Activated CD8-positive, alpha-beta memory T cell treated with anti-CD3 and anti-CD28 coated beads for 1 hour (primary cell): ENCODE measurements at places on chromosomes 3 and 15.
A peak's percentile ranks its signal among the peaks of the same experiment; 100 is the strongest.

DNA sequence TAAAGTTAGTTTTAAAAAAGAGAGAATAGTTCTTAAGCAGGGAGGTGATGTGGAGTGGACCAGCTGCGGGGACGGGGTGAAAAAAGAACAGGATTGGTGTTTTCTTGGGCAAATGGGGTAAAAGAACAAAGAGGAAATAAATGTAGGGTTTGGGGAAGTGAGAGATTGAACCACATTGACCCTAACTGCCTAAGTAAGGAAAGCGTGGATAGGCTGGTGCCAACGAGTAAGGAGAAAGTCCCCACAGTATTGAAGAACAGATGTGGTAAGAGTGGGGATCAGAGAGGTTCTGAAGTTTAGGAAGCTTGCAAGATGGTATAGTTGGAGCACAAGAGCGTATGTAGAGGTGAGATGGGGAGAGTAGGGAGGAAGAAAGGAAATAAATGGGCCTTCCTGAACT lies 17.0 kb downstream of the IREB2 start:
- no peak for DNase-seq

DNA sequence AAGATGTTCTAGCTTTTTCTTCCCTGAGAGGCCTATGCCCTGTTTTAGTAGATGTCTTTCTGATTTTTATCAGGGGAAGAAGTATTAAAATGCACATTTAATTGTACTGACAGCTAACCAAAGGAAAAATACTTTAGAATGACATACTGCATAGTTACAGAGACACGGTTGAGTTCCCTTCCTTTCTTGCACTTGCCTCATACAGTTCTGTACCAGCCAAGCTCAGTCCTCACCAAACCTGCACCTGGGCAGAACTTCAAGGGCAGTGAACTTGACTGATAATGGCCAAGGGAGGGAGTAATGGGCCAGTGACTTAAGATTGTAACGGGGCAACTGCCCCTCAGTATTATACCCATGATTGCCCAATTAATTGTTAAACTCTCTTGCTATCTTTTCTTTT lies 34.1 kb upstream of the RASGRP1 start:
- no peak for DNase-seq

GRCh38 chr3:149655826-149656574 lies 1.8 kb downstream of the WWTR1 start:
- DNase-seq: no peak

DNA sequence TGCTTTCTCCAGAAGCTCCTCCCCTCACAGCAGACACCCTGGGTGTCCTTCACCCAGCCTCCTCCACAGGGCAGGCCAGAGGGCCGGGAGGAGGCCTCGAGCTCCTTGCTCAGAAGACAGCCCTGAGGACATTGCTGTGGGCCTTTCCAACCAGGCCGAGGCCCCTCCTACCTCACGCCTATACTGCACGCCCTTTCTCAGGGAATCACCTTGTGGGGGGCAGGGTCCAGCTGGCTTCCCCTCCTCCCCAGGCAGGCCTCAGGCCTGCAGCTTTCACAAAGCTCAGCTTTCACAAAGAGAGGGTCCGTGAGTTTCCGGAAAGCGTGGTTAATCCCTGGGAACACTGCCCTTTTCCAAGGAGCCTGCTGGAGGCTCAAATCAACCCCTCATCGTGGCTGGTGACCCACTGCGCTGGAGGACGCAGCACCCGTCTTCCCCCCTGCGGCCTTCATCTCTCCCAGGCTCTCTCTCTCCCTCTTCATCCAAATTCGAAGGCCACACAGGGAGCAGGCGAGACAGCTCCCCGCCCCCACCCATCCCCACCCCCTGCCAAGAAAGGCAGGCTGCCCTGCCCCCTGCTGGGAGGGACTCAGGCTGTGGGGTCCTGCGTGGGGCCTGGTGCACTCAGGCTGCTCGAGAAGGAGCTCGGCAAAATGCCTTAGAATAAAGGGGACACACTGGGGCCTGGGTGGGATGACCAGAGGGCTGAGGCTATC lies 79.4 kb downstream of the OCA2 start:
- no peak for DNase-seq

- peak; percentile 19 for DNase-seq
These were observed 17.5 kb downstream of the HDC start for GRCh38 chr15:50247819-50248655.

GRCh38 chr3:187484547-187485295 lies 116.5 kb downstream of the RTP4 start:
- no peak for DNase-seq

- no peak for DNase-seq
These were observed 71.2 kb upstream of the ST3GAL6 start for GRCh38 chr3:98691897-98692296.

DNA sequence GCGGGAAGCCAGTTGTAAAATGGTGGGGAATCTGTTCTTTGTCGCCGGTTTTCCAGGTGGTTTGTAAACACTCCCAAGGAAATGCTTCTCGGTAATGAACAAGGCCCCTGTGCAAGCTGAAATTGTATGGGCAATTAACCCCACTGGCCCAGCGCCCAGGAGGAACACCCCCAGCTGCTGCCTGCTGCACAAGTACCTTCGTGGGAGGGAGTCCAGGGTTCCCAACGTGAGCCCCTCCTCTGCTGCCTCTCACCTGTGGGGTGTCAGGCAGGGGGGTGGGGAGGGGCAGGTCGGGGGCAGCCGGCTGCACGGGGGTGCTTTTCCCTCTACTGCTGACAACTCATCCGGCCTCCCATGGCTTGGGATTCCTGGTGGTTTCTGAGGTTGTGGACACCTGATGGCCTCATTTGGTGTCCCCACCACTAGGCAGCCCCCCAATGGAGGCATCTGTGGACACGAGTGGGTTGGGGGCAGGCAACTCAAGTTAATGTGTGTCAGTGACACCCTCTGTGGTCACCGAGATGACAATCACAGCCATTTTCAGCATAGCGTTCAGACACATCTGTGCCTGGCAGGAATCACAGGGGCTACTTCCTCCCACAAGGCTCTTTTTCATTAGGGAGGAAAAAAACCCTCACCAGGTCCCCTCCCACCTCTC lies 35.6 kb upstream of the PRR23E start:
- no peak for DNase-seq

DNA sequence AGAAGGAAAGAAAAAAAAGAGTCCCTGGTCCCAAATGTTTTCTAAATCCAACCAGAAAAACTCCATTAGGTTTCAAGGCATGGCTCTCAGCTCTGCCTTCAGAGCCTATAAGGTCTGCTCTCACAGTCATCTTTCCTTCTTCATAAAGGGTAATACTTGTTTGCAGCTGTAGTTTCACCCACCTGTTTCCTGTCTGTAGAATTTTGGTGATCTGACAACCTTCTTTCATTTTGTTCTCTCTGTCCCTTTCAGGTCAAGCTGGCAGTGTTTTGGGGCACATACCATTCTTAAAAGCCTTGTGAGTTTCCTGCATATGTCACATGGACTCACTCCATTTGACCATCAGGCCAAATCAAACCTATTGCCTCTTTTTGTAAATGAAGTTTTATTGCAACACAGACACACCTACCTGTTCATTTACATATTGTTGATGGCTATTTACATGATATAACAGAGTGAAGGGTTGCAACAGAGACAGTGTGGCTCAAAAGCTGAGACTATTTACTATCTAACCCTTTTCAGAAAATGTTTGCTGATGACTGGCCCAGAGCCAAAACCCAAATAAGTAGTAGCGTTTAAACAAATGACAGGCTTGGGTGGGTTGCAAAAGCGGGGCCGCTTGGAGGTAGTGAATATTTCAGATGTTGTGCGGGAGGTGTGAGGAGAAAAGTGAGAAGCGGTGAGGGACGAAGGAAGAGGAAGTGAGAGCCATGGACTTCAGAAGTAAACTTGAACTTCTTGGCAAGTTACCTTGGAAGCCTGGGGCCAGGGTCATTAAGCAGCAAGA lies 292.7 kb upstream of the PROK2 start:
- no peak for DNase-seq

GRCh38 chr15:90595763-90596155 lies 66.0 kb downstream of the CRTC3 start:
- no peak for DNase-seq

- DNase-seq: no peak
These were observed 2.9 kb downstream of the TIMP4 start for GRCh38 chr3:12155828-12156227.

GRCh38 chr15:70146162-70146561 lies 48.4 kb upstream of the TLE3 start:
- no peak for DNase-seq

GRCh38 chr3:171018156-171018935 lies 8.2 kb downstream of the SLC2A2 start:
- no peak for DNase-seq

DNA sequence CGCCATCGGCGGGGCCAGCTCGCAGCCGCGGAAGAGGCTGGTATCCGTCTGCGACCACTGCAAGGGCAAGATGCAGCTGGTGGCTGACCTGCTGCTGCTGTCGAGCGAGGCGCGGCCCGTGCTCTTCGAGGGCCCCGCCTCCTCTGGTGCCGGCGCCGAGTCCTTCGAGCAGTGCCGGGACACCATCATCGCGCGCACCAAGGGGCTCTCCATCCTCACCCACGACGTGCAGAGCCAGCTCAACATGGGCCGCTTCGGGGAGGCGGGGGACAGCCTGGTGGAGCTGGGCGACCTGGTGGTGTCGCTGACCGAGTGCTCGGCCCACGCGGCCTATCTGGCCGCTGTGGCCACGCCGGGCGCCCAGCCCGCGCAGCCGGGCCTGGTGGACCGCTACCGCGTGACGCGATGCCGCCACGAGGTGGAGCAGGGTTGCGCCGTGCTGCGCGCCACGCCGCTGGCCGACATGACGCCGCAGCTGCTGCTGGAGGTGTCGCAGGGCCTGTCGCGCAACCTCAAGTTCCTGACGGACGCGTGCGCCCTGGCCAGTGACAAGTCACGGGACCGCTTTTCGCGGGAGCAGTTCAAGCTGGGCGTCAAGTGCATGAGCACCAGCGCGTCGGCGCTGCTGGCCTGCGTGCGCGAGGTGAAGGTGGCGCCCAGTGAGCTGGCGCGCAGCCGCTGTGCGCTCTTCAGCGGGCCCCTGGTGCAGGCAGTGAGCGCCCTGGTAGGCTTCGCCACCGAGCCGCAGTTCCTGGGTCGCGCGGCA lies 1.8 kb downstream of the TLNRD1 start:
- DNase-seq: no peak

- DNase-seq: no peak
These were observed 232.2 kb downstream of the VPS13C start for GRCh38 chr15:61828008-61828407.

DNA sequence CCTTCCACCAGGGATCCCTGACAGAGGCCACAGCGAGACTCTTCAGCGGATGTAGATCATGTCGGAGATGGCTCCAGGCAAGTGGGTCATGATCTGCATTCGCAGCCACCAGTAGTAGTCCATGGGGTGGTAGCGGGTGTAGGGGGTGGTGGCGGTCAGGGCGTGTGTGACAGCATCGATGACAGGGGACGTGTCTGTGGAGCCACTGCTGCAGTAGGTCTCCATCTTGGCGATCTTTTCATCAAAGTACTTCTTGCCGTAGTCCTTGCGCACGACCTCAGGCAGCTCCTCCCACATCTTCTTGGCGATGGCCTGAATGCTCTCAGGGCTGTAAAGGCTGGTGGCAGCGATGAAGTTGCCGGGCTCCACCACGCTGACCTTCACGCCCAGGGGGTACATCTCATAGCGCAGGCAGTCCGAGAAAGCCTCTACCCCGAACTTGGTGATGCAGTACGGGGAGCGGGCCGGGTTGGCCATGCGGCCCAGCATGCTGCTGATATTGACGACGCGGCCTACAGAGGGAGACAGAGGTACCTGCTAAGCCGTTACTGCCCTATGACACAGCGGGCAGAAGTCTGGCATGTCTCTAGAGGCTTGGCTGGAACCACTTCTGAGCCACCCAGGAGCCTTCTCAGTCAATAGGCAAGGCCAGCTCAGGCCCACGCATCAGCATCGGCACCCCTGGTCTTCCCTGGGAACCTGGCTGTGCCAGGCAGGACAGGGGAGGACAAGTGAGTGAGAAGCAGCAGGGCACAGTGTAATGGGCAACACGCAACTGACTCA lies 43.7 kb downstream of the BDH1 start:
- DNase-seq: no peak

DNA sequence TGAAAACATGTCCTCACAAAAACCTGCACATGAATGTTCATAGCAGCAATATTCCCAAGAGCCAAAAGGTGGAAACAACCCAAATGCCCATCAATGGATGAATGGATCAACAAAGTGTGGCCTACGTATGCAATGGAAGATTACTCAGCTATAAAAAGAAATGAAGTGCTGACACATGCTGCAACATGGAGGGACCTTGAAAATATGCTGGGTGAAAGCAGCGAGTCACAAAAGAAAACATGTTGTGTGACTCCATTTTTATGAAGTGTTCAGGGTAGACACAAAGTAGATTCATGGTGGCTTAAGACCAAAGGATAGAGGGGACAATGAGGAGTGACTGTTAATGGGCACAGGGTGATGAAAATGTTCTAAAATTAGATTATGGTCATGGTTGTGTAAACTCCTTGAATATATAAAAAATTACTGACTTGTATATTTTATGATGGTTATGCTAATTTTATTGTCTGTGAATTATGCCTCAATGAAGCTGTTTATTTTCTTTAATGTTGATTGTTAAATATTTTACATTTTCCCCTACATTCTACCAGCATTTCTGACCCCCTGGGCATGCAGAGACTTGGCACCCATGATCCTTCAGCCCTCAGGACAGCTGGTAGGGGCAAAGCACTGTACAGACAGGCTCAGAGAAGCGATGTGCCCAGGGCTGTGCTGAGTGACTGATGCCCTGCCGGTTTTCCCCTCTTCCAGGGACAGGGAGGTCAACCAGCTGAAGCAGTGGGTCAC lies 37.8 kb downstream of the CFAP100 start:
- no peak for DNase-seq

- DNase-seq: no peak
These were observed 308.4 kb upstream of the DPH6 start for GRCh38 chr15:35854316-35854715.

GRCh38 chr15:68734352-68734751 lies 86.3 kb downstream of the ANP32A start:
- no peak for DNase-seq

- no peak for DNase-seq
These were observed 73.9 kb downstream of the ATP10A start for GRCh38 chr15:25789211-25789610.

GRCh38 chr15:88513195-88513594 lies 33.3 kb downstream of the DET1 start:
- DNase-seq: no peak

DNA sequence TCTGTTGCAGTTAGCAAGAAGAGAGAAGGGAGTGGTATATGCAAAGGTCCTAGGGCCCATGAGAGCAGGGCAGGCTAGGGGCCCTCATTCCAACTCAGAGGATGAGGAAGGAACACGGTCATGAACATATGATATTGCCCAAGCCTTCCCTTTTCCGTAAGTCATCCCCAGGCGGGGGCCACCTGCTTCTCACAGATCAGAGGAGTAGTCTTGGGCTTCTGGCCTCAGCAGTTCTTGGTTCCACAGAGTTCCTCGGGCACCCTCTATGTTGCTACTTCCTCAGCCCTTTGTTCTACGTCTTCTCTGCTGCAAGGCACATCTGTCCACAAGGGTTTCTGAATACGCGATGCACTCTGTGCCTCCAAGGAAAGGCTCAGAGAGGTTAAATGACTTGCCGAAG lies 25.3 kb downstream of the EPHB3 start:
- no peak for DNase-seq

- no peak for DNase-seq
These were observed 127.1 kb downstream of the ABHD5 start for GRCh38 chr3:43817825-43818224.
